ENCODE measurements at places on chromosomes 1 and 21.

DNA sequence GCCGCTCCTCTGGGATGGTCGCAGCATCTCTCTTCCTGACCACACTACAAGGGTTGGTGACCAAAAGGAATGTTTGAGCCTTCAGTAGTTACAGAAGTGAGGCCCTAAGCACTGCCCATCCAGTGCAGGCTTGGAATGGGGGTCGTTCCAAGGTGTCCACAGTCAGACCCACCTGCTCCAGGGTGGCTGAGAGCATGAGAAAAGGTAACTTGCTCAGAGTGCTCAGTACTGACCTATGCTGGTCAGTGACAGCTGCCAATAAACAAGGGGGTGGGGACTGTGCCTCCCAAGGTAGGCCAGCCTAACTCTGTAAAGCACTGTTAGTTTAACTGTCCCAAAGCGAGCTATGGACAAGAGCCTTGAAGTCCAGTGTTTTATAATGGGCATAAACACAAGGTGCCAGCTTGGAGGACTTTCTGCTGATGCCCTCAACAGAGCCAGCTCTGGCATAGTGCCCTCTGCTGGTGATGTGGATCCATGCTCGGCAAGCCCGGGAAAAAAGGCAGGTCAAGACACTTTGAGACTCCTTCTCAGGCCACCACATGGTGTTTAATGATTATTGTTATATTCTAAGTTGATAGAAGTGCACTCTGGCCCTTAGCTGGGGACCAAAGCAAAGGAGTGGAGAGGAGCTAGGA lies 78.1 kb upstream of the DNAH14 start:
- no peak for DNase-seq

GRCh38 chr1:21852282-21853130 lies 40.4 kb downstream of the LDLRAD2 start:
- DNase-seq, result no peak

DNA sequence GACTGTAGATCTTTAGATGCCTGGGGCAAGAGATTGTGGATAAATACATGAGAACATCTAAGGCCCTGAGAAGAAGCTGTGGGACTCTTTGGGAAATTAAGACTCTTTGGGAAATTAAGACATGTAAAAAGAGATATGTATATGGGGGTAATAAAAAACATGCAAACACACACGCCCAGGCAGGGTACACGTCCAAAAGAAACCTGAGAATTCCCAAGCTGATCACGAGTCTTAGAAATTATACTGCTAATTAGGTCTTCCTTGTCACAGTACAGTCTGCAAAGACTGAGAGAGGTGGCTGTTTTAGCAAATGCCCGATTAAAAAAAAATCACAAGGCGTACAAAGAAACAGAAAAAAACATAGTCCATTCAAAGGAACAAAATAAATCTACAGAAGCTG lies 39.3 kb upstream of the ERO1B start:
- DNase-seq, result no peak

GRCh38 chr1:174262349-174263241 lies 103.3 kb downstream of the RABGAP1L start:
- no peak for DNase-seq

GRCh38 chr1:41749991-41750745 lies 168.6 kb downstream of the HIVEP3 start:
- DNase-seq, result no peak

- DNase-seq, result no peak
These were observed 11.5 kb downstream of the SLC2A7 start for GRCh38 chr1:9014475-9015375.

- DNase-seq, result no peak
These were observed 50.2 kb downstream of the C21orf91 start for GRCh38 chr21:17768840-17769446.

DNA sequence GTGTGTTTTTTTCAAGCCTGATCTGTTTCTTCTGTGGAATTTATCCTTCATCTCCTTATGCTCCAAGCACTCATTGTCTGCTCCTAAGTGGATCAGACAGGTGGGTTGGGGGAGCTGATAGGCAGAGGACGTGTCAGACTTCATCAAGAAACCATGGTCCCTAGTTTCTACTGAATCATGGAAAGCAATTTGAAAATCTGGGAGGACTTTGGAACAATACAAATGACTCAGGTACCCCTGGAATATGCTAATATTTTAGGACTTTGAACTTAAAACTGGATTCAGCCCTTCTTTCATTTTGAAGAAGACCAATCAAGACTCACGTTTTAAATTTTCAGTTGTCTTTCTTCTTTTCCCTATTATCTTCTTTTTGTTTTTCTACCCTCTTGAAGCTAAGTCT lies 7.7 kb downstream of the ABCG1 start:
- DNase-seq, result no peak

- no peak for DNase-seq
These were observed 87.3 kb downstream of the ZBTB18 start for GRCh38 chr1:244138399-244138798.

- DNase-seq, result no peak
These were observed 257.7 kb upstream of the SGIP1 start for GRCh38 chr1:66276218-66276617.

GRCh38 chr1:107900090-107900945 lies 64.7 kb downstream of the VAV3 start:
- DNase-seq, result peak; percentile 18

- DNase-seq, result no peak
These were observed 19.9 kb upstream of the PEF1 start for GRCh38 chr1:31664528-31664927.

DNA sequence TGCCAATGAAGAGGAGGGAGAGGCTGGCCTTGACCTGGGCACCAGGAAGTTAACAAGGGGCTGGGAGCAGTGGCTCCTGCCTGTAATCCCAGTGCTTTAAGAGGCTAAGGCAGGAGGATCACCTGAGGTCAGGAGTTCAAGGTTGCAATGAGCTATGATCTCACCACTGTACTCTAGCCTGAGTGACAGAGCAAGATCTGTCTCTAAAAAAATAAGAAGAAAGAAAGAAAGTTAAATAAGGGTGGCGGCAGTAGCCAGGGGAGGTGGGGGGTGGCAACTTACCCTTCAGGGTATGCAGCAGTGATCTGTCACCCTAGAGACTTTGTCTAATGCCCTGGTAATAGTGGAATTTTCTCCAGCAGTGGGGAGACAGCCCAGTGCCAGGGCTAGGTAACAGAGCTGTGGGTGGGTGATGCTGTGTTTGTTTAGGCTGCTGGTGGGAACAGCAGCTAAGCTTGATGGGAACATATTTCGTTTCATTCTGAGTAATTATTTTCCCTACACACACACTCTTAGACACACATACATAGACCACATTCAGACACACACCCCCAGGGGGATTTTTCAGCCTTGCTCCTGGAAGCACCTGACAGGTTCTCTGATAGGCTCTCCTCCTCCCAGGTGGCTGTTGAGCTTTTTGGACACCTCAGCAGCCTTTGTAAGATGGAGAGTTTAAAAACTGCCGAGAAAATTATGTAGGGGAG lies 11.3 kb upstream of the SYT6 start:
- no peak for DNase-seq

DNA sequence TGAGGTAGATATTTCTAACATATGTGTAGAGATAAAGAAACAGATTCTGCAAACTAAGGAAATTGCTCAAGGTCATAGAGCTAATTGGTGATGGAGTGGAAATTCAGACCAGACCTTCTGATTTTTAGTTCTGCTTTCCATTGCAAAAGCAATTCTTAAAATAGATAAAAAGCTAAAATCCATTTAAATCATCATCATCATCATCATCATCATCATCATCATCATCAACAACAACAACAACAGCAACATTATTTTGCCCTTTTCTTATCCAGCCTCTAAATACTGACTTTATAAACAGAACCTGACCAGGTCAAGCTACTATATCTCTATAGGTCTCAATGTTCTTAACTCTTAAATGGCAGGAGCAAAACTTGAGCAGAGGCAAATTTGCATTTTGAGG lies 14.0 kb upstream of the ROR1 start:
- DNase-seq, result no peak

- DNase-seq, result no peak
These were observed 323.5 kb upstream of the LRRC7 start for GRCh38 chr1:69244211-69244610.

DNA sequence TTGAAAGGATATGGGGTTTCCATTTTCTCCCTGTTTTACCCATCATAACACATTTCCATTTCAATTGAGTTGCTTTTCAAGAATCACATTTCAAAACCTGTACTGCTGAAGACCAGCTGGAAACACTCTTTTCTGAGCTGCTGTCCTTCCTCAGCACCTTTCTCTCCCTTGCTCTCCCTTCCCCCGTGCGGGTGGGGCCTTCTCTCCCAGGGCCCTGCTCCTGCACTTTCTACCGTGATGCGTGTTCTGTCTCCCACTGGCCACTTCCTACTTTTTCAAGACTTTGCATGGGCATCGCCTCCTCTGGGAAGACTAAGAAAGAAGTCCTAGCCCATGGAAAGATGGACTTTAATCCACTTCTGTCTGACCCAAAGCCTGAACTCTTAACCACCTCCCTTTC lies 390.4 kb downstream of the PTPRU start:
- DNase-seq, result no peak

- DNase-seq, result no peak
These were observed 9.8 kb downstream of the PTPRC start for GRCh38 chr1:198648592-198648991.

DNA sequence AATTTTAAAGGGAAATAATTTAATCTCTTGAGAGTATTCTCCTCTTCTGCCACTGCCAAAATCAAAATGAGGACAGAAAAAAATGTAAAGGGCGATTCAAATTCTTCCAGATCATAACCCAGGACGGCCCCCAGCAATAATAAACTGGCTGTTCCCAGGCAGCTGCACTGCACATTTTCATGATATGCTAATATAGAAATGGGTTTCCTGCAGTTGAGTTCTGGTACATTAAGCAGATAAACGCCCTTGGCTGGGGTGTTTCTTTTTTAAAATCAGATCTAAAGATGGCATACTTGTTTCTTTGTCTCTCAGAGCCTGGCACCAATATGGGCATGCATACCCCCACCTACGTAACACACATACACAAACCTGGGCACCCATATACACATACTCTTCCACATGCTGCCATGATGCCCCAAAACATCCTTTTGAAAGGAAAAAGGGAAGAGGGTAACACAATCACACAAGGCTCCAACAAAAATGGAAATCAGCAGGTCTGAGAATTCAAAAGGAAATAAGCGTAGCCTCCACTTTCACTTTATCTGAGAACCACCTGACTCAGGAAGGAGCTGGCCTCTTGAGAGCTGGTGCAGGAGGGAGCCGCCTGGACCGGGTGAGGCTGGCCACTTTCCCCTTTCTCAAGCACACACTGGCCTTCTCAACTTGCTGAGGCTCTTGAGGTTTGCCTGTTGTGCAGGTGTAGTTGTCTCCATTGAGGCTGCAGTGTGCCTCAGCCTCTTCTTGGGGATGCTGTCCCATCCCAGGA lies 653.4 kb downstream of the KIF26B start:
- peak; percentile 11 for DNase-seq

DNA sequence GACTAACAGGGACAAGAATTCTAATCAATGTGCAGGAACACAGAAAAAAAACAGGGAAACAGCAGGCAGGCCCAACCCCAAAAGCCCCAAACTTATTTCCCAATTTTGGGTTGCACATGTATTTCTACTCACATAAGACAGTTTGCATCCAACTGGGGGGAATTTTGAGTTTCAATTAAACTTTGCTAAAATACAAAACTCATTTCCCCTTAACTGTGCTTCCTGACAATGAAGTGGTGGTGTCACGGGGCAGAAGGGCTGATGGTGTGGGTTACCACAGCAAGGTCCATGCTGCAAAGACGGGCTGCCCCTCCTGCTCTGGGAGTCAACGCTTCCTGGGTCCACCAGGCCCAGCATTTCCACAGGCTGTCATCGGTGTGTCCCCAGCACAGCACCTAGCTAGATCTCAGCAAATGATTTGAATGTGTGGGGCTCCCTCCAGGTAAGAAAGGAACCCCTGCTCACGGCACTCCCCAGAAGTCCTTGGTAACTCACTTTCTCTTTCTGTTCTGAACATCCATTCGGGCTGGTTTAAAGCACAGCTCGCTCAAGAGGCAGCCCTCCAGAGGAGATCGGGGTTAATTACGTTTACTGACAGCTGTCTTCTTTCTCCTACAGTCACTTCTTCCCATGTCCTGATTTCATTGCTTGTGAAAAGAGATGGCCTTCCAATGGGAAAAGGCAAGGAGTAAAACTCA lies 27.4 kb downstream of the HIVEP3 start:
- peak; percentile 54 for DNase-seq

GRCh38 chr1:159261721-159262494 lies 40.2 kb upstream of the FCER1A start:
- DNase-seq, result no peak

- DNase-seq, result no peak
These were observed 716.4 kb downstream of the AMY1C start for GRCh38 chr1:104466068-104466467.

DNA sequence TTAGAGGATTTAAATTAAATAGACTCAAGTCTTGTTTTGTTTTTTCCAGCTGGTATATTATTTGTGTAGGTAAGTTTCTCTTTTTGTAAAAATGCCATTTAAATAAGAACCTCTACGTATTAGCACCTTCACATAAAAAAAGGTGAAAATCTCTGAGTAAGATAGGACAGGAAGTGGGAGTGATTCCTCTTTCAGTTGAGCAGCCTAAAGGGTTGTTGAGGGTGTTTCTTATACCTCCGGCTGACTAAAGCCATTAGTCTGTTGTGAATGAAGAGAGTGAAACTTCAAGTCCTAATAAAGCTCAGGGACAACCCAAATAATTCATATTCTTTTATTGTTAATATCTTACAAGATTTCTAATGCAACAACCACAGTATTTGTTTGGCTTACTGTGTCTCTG lies 188.7 kb downstream of the CHRM3 start:
- no peak for DNase-seq

- no peak for DNase-seq
These were observed 5.5 kb upstream of the ANKRD65 start for GRCh38 chr1:1426496-1427105.

DNA sequence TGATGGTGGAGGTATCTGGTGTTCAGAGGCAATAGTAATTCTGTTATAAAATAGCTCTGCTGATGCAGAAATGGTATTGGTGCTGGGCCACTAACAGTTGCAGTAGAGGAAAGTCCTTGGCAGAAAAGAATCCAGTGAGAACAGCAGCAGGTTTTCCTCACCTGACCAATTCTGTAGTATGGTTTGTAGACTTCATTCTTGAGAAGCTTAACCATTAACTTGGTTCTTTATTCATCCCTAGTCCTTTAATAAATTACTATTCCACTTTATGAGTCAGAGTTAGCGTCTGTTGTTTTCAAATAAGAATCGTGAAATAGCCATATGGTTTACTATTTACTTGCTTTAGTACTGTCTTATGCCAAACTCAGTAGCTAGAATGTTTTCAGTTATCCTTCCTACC lies 128.5 kb upstream of the SERTAD4 start:
- no peak for DNase-seq

DNA sequence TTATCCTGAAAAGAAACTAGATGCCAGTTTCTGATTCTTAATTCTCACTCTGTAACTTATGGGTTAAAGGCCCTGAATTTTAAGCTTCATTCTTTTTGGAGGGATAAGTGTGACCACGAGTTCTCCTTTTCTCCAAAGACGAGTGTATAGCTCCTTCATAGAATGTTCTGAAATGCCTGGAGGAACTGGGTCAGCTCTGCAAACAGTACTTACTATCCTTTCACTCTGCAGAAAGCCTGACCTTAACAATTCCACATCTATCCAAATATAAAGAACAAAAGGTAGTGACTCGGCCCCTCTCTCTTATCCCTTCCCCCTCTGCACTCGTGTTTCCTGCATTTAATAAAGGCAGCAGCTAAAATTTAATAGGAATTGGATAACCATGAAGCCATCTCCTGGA lies 150.5 kb downstream of the LYPLAL1 start:
- DNase-seq, result no peak
